ENCODE measurements at places on chromosomes 7 and 10. TPM values are rescaled to one million over a fixed set of nuclear protein-coding genes. Genes with fewer than 3 reads are reported as not detected.

- DNase-seq, result no peak
Observed at GRCh38 chr10:103333934-103334520, 16.9 kb downstream of the PCGF6 start.

DNA sequence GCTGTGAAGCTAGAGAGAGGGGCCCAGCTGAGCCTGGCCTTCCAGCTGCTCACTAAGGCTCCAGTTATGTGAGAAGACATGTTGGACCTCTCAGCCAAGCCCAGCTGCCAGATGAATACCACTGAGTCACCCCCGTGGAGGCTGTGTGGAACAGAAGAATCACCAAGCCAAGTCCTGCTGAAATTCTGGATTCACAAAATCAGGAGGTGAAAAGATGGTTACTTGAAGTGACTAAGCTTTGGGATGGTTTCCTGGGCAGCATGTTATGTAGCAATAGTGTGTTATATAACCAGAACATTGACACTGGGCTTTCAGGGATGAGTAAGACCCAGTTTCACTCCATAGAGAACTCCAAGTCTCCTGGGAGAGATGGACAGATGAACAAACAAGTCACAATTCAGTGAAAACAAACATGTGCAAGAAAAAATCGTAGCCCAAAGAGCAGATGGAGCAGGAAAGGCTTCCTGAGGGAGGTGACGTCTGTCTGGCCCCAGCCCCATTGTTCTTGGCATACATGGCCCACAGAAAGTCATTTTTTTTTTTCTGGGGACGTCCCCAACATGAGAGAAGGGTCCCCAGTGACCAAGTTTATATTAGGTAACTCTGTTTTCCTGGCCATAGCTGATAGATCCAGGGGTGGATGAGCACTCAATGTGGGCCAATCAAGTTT lies 64.1 kb upstream of the PDZD8 start:
- no peak for DNase-seq

- DNase-seq, result no peak
Observed at GRCh38 chr10:67527351-67527750, 168.6 kb downstream of the CTNNA3 start.

DNA sequence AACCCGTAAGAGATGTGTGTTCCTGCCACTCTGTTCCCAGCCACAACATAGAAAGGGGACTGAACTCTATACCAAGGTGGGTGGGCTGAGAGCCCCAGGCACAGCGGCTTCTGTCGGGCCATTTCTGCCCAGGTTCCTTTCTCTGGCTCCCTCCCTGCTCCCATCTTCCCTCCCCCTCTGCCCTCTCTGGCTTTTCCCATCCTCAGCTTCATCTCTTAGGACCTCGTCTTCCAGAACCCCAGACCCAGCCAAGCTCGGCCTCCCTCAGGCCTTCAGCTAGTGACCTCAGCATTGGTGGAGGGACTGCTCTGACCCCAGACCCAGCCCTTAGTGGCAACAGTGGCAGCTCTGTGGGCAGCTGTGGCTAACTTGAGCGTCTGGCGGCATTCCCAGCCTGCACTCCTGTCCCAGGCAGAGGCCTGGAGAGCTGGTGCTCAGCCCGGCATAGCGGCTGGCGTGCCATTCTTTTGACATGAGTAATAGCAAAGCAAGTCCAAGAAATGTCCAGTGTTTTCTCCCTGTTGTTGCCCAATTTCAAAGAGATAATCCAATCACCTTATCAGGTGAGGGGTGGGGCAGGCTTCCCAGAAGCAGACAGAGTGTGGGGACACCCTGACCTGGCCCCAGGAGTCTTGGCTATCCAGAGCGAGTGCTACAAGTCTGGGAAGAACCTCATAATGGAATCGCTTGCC lies 15.9 kb downstream of the PTPRE start:
- no peak for DNase-seq

GRM3 gene
- 0.21 TPM for total RNA-seq

- DNase-seq, result no peak
Observed at GRCh38 chr10:124802313-124802675, 675 bp downstream of the ABRAXAS2 start.

GRCh38 chr7:116145245-116145852 lies 65.0 kb upstream of the TES start:
- no peak for DNase-seq

MMD2 gene
- 0.11 TPM for total RNA-seq

- no peak for DNase-seq
Observed at GRCh38 chr7:2542916-2543871, 12.1 kb downstream of the BRAT1 start.

TAS2R60 gene
- 0.42 TPM for total RNA-seq

- no peak for DNase-seq
Observed at GRCh38 chr7:74674166-74674565, 16.6 kb downstream of the GTF2I start.

DNA sequence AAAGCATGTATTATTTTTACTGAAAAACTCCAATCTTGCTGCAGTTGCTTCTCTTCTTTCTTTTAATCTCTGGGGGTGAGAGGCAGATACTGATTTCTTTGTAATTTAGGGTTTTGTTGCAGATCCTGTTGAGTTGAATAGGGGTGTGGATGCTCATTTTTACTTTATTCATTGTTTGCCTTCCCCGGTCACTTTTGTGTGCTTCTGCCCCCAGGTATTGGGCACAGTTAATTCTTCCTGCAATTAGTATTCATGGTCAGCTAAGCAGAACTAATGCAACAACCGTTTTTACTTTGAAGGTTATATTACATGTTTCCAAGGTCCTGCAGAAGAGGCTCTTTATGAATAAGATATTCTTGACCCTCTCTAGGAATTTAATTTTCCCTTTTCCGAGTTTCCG lies 96.4 kb downstream of the BUB3 start:
- DNase-seq, result no peak

DNA sequence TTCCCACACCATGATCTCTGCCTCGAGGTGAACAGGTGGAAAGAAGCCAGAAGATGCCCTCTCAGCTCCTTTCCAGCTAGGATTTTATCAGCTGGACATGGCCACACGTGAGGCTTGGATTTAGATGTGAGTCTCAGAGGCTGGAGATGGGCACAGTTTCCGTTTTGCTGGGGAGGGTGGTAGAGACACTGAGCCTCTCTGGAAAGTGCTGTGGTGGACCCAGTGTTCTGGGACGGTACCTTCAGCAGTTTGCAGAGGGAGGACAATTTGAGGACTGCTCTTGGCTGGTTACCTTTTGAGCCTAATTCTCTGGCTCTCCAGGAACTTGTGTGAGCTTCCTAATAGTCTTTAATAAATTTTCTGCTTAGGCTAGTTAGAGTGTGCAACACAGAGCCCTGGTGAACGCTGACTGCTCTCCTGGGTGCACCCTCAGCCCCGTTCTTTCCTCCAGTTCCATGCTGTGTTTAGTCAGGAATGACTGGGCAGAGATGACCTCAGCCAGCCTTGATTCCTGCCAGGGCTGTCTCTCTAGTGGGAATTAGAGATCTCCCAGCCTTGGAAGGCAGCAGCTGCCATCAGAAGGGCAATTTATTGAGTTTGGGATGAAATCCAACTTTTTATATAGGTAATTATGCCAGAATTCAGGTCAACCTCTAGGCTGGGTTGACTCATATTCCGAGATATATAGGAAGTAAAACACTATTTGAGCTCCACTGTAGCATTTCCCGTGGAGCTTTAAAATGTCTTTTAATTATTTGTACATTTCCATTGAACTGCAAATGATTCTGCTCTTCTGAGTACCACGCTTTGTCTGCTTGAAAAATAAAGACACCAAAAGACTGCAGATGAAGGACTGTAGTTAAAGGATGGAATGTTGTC lies 103.9 kb downstream of the GATA3 start:
- DNase-seq, result no peak
